ENCODE measurements at places on chromosomes 16 and 17.

DNA sequence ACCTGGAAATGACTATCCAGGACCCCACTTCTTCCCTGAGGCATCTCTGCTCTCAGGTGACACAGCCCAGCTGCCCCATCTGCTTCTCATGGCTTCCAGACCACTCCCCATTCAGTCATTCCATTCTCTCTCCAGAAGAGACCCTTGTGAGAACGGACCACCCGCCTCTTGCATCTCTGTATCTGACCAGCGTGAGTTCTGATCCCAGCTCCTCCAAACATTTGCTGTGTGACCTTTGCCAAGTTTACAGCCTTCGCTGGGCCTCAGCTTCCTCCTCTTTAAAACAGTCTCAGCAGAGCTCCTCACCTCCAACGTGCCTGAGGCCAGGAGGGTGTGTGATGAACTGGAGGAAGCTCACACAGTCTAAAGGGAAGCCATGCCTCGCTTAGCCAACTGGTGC, 39.6 kb downstream of the C16orf82 start:
- no peak for DNase-seq

- DNase-seq, result no peak
Observed at GRCh38 chr16:88943741-88944140, 33.3 kb downstream of the CBFA2T3 start.

- DNase-seq, result no peak
Observed at GRCh38 chr16:31428279-31428597, at the start of gene COX6A2. TSS of gene COX6A2 (minus strand) at chr16:31428360. CDS start at chr16:31428325, 35 bp downstream.

GRCh38 chr17:51118330-51119195, 2.1 kb downstream of the SPAG9 start:
- DNase-seq, result no peak

- no peak for DNase-seq
Observed at GRCh38 chr17:47119746-47120520, 69.2 kb downstream of the CDC27 start.

GRCh38 chr16:89052890-89053724, 40.5 kb upstream of the ACSF3 start:
- no peak for DNase-seq

- DNase-seq, result no peak
Observed at GRCh38 chr17:4913994-4914393, 11.1 kb upstream of the CHRNE start.

DNA sequence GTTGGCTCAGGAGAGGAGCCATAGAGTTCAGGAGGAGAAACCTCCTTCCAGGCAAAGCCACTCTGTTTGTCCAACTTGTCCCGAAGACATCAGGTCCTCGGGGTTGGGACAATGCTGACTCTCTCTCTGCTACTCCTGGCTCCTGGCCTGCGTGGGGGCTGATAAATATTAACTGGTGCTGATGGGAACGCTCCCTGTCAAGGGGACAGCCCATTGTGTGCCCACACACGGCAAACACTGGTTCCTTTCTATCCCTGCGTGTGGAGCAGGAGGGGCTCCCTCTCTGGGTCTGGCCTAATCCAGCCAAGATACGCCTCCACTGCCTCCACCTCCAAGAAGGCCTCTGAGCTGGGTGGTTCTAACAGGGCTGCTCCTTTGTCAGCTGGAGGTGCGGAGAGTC, 4.4 kb downstream of the KIF19 start:
- no peak for DNase-seq
